Activated B cell treated with CpG ODN at 0.5 μM for 24 hours (primary cell): ENCODE measurements at places on chromosomes 16 and 17. TPM values are rescaled to one million over a fixed set of nuclear protein-coding genes. Genes with fewer than 3 reads are reported as not detected.

GRCh38 chr17:72706396-72706981 is 386.0 kb downstream of the SLC39A11 start:
- DNase-seq, result no peak

- DNase-seq, result no peak
Measured at GRCh38 chr16:27806388-27806787, 256.4 kb downstream of the KATNIP start.

DNA sequence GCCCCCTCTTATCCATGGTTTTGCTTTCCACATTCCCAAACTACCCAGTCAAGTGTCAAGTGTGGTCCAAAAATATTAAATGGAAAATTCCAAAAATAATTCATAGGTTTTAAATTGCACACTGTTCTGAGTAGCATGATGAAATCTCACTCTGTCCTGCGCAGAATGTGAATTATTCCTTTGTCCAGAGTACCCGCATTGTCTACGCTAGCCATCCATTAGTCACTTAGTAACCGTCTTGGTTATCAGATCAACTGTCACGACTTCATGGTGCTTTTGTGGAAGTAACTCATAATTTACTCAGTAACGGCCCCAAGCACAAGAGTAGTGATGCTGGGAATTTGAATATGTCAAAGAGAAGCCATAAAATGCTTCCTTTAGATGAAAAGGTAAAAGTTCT is 94.9 kb downstream of the SLC39A11 start:
- no peak for DNase-seq

GRCh38 chr16:58393138-58393504 is 850 bp downstream of the GINS3 start:
- no peak for DNase-seq

Gene RMI2
- 8.1 TPM in 2 replicates for total RNA-seq

DNA sequence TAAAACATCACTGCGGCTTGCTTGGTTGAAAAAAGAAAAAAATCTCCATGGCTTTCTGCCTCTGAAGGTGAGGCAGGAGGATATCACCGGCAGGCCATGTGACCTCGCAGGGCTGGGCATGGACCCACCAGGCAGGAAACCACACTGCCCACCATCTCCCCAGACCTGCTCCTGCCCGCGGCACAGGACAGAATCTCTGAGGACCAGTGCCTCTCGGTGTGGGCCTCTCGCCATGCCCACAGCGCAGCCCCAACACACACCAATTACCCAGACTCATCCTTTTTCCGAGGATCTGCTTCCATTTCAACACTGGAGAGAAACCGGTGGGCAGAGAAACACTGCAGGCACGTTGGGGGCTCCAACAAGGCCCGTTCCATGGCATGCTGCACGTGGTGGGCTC is 16.2 kb downstream of the DNASE1 start:
- no peak for DNase-seq

Gene CCDC200
- total RNA-seq, result 0.73 TPM in 1 of 2 replicates, not detected in the other

Gene GCGR
- 0.20 TPM in 1 of 2 replicates, not detected in the other for total RNA-seq

DNA sequence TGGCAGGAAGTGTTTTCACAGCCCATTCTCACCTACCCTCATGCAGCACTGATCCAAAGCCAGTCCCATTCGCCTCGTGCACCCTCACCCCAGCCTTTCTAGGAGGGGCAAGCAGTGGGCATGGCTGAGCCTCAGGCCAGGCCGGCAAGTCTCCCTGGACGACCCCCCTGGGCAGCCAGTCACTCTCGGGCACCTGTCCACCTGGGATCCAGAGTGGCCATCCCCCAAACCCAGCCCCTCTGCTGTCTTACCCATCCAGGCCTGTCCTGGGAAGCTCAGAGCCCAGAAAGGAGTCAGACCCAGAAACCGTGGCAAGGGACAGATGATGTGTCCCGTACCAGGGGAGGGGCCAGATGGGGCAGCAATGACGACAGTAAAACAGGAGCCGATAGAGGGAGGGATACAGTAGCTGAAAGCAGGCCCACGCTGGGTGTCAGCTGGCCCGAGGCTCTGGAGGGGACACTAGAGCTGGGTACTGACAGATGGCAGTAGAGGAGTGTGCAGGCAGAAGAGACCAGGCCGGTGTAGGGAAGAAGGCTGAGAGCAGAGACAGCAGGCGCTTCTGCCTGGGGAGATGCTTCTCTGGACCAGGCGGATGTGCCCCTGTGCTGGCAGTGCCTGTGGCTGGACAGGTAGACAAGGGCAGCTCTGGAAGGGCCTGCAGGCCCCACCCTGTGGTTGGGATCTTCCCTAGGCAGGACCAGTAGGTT is 5.8 kb downstream of the CMTM3 start:
- no peak for DNase-seq

DNA sequence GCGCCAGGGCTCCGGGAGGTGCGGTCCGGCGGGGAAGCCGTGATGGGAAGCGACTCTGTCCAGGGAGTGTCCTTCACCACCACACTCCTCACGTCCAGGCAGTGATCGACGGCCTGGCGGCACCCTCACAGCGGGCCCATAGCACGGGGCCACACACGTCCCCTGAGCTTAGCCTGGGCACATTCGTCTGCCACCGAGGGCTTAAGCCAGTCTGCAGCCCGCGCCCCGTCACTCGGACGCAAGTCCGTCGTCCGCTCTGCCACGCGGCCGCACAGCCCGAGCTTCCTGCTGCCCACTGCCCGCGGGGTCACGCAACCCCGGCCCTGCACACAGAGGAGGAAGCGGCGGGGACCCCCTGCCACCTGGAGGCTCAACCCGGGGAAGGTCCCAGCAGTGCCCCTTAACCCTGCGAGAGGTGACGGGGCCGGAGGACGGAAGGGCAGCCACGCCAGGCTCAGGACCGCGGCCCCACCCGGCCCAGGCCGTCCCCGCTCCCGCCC is 3.0 kb upstream of the TBX2 start:
- DNase-seq, result no peak

- DNase-seq, result no peak
Measured at GRCh38 chr17:78019976-78020716, 61.6 kb downstream of the TNRC6C start.

Gene SAMD14
- total RNA-seq, result 4.7 and 4.9 TPM in 2 replicates

DNA sequence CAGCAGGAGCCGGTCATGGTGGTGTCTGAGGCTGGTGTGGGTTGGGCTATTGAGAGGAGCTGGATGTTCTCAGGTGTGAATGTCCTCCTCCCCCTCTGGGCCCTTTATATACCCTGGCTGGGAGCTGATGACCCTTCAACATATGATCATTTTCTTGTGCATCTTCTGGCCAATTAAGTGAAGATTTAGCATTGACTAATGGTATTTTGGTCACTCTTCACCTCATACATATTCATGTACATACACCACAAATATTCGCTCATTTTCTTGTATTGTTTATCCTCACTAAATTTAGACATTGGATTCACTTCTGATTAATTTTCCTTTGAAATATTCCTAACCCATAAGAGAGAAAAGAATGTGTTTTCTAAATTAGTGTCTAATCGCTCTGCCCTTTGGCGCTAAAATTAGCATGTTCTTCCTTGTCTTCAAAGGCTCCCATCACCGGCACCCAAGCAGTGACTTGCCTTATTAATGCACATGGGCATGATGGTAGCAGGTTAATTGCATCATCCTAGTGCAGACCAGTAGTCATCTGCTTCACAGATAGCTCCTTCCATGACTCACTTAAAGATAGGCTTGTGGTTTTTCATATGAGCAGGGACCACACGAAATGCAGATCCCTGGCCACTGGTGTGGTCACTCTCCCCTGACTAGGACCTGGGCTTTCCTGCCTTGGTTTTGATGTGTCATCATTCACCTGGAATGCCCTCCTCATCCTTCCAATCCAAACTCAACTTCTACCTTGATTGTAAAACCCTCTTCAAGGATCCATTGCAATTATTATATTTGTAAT is at the start of gene KRTAP2-4:
Gene KRTAP2-4 (minus strand): TSS at position 51 of the 796 bp plus-strand sequence. CDS start 34 bp downstream, at position 17.
- no peak for DNase-seq

Gene CDH3
- not detected in 2 replicates for total RNA-seq

Gene YPEL2
- total RNA-seq, result 18.3 and 19.5 TPM in 2 replicates

- DNase-seq, result no peak
Measured at GRCh38 chr17:44807817-44808155, 22.3 kb downstream of the GJC1 start.

Gene SOST
- total RNA-seq, result not detected in 2 replicates

- DNase-seq, result no peak
Measured at GRCh38 chr16:54060599-54061421, 225.8 kb downstream of the IRX3 start.

Gene PNMT
- not detected in 2 replicates for total RNA-seq

DNA sequence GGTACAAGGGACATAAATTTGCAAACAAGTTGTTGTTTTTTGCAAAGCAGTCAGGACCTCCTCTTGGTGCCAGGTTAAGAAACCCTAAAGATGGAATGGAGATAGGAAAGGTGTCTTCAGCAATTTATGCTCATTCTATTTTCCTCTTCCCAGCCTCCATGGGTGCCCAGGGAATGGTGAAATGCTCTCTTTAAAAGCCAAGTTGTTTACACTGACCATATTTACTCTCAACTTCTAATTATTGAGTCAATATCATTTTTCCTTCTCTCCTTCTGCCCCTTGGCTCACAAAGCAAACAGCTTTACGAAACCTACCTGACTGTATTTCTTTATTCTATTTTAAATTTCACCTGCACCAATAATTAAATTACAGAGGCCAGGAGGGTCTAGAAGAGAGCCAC is 138.5 kb upstream of the IRX3 start:
- no peak for DNase-seq

DNA sequence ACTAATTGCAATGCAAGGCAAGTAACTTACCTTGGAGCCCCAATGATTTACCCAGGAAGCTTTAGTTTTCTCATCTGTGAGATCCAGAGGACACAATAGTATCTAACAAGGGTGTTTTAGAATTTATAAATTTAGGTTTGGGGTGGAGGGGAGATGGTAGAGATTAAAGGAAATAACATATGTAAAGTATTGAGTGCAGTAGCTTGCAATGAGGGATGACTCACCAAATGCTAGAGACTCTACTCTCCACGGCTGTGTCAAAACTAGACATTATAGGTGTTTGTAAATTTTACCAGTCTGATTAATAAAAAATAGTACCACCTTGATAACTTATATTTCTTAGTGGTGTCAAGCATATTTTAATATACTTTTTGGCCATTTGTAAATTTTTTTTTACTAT is 3.7 kb upstream of the ABCA9 start:
- no peak for DNase-seq

Gene ELP5
- total RNA-seq, result 49.2 and 53.6 TPM in 2 replicates

DNA sequence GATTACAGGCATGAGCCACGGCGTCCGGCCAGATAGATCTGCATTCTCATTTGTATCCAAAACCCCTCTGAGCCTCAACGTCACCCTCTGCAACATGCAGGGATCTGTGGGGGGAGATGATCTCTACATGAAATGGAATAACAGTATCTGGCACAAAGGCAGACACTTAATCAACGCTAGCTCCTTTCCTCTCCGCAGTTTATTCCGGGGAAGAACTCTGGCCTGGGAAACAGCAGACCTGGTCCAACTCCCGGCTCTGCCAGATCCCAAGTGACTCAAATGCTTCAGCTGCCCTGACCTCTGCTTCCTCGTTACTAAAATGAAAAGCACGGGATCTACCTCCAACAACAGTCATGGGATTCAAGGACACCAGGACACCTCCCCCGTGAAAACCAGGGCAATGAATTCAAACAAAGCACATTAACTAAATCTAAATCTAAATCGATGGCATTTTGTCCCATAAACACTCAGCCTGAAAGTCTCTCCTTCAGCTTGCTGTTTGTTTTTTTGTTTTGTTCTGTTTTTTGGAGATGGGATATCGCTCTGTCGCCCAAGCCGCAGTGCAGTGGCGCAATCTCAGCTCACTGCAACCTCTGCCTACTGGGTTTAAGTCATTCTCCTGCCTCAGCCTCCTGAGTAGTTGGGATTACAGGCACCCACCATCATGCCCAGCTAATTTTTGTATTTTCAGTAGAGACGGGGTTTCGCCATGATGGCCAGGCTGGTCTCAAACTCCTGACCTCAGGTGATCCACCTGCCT is 78.2 kb downstream of the NXN start:
- DNase-seq, result no peak

- DNase-seq, result no peak
Measured at GRCh38 chr17:73156887-73157520, 7.8 kb upstream of the SSTR2 start.
